ENCODE measurements at places on chromosomes 7 and 10.

GRCh38 chr10:114271779-114272167 is 32.7 kb downstream of the VWA2 start:
- peak; percentile 94 for DNase-seq

GRCh38 chr10:116201011-116201410 is 72.0 kb downstream of the GFRA1 start:
- peak; percentile 59 for DNase-seq

DNA sequence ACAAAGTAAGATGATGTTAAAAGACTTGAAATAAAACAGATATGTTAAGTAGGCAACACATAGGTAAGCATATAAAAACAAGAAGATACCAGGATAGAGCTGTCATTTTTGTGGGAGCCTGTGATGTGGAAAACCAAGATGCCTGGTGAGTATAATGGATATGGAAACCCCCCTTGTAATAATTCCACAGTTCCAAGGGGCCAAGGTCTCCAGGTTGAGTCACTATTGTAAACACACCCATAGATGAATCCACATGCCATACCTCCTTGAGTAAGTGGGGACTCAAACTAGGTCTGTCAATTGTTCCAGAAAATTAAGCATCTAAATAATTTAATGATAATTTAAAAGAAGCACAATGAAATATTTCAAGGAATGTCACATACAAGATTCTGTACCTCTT is 15.9 kb downstream of the CAV1 start:
- no peak for DNase-seq

DNA sequence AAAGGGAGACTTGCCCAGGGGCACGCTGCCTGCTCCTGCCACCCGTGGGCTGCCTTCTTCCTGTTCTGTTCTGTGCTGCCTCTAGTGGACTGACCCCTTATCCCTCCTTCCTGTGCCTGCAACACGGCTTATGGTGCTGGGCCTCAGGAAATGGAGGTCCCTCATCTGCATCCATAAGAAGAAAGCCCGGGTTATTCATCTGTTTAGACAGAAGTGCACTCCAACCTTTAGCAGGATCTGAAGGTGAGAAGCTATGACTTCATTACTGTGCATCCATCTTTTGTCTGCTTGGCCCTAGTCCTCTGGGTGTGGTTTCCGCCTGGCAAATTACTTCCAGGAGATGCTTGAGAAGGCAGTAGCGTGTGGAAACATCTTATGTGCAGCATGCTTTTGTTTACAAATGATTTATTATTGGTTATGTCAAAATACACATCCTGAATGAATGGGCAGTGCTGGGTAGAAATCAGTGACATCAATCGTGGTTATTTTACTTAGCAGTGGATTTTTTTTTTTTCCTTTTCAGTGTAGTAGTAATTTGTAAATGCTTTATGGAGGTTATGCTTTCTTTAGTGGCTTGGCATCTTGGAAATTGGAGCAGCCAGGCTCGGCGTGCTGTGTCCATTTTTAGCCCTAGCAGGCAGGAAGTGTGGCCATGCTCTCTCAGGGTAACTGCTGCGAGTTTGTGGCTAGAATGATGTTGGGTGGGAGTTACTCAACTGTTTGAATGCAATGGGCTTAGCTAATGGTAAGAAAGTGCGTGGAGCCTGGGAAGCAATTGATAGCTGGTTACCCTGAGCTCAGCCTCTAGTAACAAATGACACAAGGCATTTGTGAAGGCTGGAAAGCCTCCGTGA is 12.7 kb downstream of the PTPRE start:
- DNase-seq = no peak

- peak; percentile 54 for DNase-seq
Observed at GRCh38 chr7:80611779-80612178, 26.7 kb upstream of the CD36 start.

Measured in fibroblast of skin of scalp (primary cell).